ENCODE measurements at places on chromosomes 2 and 18.

- DNase-seq = no peak
These were observed 2.5 kb downstream of the SPEG start for GRCh38 chr2:219437141-219437540.

DNA sequence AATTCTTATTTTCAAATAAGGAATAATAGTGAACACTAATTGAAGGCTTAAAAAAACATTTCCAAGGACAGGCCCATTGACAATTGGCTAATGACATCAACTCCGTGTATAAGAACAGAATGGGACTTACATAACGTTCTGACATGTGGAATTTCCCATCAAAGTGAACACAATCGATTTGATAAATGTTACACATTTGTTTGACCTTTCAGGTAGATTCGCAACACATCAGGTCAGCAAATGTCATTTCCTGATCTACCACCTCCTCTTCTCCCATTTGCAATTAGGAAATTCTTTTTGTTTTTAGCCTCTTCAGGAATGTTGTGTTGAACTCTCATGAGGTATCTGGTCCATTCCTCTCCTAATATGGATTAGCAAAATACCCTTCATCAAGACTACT lies 292.9 kb upstream of the SLC14A2 start:
- no peak for DNase-seq

DNA sequence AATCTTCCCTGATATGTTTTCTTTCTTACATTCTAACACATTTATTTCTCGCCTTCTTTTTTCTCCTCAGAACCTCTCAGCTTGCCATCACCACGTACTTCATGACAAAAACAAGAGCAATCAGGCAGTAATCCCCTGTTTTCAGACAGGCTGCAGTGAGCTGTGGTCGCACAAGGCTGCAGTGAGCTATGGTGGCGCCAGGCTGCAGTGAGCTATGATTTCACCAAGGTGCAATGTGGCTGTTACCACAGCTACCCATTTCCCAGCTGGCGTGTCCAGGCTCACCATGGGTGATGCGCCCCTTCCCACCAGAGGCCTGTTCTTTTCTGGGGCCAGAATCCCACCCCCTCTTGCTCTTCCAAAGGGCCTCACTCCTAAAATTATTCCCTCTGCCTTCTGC lies 25.8 kb downstream of the TCF23 start:
- DNase-seq = no peak

DNA sequence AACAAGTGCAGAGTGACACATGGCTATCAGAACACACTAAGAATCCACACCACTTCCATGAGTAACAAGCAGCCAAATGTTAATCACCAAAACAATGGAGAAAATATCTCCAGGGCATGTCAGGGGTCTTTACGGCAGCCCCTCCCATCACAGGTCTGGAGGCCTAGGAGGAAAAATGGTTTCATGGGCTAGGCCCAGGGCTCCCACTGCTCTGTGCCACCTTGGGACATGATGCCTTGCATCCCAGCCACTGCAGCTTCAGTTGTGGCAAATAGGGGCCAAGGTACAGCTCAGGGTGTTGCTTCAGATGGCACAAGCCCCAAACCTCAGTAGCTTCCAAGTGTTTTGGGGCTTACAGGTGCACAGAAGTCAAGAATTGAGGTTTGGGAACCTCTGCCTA lies 66.6 kb downstream of the NEURL3 start:
- no peak for DNase-seq

GRCh38 chr2:206422493-206422892 lies 20.8 kb upstream of the ADAM23 start:
- no peak for DNase-seq

DNA sequence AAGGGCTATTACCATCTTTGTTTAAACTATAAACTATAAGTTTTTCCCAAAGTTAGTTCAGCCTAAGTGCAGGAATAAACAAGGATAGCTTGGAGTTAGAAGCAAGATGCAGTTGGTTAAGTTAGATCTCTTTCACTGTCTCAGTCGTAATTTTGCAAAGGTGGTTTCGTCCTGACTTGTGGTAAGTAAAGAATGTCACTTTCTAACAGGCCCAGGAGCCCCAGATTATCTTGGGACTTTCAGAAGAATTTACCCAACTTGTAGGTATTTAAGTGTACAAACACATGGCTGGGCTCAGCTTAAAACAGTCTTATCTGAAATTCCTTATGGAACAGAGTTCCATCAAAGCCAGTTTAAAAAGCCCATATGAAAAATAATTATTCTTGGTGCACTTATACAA lies 18.3 kb upstream of the FAM98A start:
- no peak for DNase-seq

DNA sequence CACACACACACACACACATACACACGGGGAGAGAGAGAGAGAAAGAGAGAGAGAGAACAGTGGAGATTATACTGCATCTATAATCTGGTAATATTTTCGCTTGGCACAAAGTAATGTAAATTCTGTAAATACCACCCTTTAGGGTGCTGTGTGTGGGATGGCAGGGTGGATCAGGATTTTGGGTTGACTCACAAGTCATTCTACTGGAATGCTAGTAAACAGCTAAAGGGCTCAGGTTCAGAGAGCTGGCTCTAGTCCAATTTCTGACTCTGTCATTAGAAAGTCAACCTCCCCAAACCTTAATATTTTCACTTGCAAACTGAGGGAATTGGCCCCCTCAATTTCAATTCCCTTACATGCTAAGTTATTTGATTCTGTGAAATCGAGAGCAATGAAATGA lies 308.3 kb downstream of the TSN start:
- no peak for DNase-seq

DNA sequence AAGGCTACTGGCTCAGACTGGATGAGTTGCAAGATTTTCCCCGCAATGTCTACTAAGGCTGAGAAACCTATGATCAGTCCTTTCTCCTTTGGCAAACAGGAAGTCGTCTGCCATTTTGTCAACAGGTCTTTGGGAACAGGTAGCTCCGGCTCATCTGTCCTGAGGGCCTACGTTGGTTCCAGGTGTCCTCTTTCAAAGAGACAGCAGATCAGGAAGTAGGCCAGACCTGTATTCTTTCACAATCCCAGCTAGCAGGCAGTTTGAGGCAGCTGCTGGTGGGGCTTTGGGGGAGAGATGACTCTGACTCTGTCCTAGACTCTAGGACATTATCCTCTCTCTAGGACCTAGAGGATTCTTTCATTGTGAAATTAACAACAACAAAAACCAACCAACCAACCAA lies 98.6 kb downstream of the ACTR2 start:
- DNase-seq = peak; percentile 44

DNA sequence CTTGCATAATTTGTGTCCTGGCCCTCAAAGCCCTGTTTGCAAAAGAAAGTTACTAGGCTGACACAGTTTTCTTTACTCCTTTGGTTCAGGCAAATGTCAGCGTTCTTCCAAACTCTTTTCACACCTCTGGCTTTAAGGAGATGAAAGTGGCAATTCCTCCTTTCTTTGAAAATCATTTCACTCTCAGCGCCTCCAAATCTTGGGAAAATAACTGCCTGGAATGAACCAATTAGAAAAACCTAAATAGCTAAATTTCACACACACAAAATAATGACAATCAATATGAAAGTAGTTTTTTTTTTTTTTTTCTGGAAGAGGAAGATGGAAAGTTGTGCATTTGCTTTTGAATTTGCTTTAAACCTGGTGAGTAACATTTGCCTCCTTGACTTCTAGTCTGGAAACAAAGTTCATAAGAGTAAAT lies 1.7 kb downstream of the MEIS1 start:
- peak; percentile 19 for DNase-seq

DNA sequence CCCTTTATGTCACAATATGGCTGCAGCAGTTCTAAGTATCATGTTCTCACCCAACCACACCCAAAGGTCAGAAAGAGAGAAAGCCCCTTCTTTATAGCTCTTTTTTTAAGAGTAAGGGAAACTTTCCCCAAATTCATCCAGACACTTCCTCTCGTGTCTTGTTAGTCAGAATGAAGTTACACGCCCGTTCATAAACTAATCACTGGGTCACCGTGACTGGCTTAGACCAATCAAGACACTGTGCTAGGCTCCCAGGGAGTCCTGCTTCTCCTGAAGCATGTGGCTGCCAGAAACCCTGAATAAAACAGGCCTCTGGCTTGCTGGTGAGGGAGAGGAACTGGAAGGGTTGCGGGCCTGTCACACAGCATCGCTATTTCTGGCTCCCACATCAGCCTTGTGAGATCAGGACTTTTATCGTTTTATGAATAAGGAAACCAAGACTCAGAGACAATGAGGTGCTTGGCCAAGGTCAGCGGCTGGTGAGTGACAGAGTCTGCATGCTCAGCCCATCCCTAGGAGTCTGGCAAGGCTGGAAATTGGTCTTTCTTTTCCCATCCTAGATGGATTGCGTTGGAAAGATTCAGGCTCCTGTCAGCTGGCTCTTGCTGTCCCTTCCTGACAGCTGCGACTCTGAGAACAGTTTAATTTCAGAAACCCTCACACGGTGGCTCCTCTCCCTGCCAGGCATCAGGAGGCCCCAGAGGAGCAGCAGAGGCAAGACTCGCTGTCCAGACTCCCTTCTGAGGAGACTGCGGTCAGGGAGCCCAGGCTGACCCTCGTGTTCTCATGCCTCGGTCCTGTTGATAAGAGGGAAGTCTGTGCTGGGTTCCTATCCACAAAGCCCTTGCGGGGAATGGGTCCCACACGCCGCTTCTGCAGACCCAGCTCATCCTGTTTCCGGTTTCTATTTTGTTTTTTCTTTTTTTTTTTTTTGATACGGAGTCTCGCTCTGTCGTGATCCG lies 104.5 kb upstream of the TAF1B start:
- no peak for DNase-seq

GRCh38 chr2:38154395-38154794 lies 78.4 kb upstream of the CYP1B1 start:
- no peak for DNase-seq

GRCh38 chr18:39946623-39947061 lies 2008.4 kb upstream of the PIK3C3 start:
- peak; percentile 80 for DNase-seq

GRCh38 chr2:86593266-86593665 lies 30.0 kb upstream of the CHMP3 start:
- DNase-seq = no peak

GRCh38 chr2:110931648-110932047 lies 189.1 kb upstream of the BCL2L11 start:
- DNase-seq = no peak

- no peak for DNase-seq
These were observed 82.0 kb downstream of the SGPP2 start for GRCh38 chr2:222506230-222506935.

DNA sequence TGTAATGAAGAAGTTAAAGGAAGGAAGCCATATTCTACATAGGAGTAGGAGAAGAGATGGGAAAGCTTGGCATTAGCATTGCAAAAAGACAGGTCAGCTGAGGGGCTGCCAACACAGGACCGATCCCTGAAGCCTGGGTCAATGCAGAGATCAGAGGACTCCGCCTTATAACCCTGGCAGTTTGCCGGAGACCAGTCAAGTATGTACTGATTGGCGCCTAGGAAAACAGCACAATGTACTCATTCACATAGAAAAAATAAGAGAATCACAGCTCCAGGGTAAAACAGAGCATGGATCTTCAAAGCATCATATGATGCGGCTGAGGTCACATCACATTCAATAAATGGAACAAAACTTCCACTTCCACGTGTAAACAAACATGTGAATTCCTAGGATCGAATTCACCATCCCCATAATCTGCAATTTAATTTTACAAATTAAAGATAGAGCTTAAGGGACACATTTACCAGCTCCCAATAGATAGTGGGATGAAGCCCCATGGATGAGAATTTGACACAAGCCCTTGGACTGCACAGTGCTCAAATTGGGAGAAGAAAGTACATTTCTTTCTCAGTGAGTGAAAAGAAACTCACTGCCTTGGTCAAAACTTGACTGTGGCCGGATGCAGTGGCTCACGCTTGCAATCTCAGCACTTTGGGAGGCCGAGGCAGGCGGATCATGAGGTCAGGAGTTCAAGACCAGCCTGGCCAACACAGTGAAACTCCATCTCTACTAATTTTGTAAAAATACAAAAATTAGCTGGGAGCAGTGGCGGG lies 135.0 kb upstream of the KLHL14 start:
- no peak for DNase-seq

- no peak for DNase-seq
These were observed 71.7 kb upstream of the RBMS1 start for GRCh38 chr2:160565099-160565845.

- DNase-seq = no peak
These were observed 32.8 kb upstream of the DNAH7 start for GRCh38 chr2:196101325-196101991.

DNA sequence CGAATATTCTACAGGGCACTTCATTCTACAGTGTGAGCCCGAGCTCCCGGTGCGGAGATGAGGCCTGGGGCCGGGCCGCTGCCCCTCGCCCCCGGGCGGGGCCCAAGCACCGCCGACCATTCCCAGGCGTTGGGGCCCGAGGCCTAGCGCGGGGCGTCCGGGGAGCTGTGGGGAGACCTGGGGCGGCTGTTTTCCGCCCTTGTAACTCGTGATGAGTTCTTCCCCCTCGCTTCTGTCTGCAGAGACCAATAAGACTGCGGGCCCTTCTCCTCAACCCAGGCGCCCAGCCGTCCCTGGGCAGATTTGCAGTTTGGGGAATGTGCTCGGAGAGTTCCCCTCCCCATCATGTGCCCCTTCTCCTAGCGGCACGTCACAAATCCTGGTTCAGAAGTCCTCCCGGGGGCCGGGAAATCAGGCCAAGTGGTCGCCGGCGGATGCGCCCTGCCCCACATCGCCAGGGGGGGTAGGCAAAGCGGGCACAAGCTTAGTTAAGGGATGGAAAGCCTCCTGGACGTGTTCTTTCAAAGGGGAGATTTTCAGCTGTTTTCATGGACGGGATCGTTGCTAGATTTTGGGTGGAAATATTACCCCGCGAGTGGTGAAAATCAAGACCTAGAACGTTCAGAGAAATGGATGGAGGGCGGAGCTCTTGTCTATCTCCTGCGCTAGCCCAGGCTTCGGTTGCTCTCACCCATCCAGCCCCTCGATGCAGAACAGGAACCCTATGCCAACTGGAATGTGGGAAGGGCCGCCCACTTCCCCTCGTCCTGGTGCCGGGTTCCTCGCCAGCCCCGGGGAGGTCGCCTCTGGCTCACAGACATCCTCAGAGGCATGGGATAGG lies 18.8 kb upstream of the HAAO start:
- DNase-seq = peak; percentile 89
